Dermis blood vessel endothelial cell (primary cell): ENCODE measurements at places on chromosomes 4 and X. TPM values are rescaled to one million over a fixed set of nuclear protein-coding genes. Genes with fewer than 3 reads are reported as not detected.

Gene GAB3
- total RNA-seq: 12.1 and 14.1 TPM in 2 replicates

Gene LUZP4
- total RNA-seq: not detected in 2 replicates

Gene ITIH6
- total RNA-seq: not detected in 2 replicates

Gene DCAF12L1
- under 0.01 and 0.09 TPM in 2 replicates for total RNA-seq

DNA sequence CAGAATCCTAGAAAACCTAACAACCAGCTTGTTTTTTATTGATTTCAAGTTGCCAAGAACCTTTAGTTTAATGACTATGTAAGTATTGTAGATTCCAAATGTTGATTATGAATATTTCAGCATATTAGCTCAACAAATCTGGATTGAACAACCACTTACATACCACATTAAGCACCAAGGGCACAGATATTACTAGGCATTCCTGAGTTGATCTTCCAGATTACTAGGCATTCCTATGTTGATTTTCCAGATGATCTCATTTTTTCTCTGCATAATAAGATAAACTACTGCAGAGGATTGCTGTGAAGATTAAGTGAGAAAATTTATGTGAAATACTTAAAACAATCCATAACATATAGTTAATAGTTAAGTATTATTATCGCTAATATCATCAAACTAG lies 17.4 kb upstream of the DCAF8L1 start:
- DNase-seq: no peak

GRCh38 chr4:84583876-84584380 lies 1.0 kb downstream of the CDS1 start:
- no peak for DNase-seq

DNA sequence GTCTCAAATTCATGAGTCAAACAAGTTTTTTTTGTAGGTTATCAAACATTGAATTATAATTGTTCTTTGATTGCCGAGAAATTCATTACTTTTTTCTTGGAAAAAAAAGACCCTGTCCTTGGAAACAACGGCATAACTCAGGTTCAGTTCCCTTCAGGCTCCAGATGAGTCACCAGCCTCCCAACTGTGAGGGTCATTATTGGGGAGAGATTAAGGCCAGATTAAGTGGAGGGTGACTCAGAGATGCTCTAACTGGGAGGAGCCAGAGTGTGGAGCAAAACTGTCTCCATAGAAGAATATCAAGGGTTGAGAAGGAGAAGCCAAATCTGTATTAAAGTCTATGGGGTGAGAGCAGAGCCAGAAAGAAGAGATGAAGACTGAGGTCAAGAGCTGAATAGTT lies 9.6 kb downstream of the ADGRG4 start:
- DNase-seq: peak; percentile 1

GRCh38 chrX:15749642-15750610 lies 11.9 kb downstream of the CA5B start:
- peak; percentile 49 for DNase-seq

DNA sequence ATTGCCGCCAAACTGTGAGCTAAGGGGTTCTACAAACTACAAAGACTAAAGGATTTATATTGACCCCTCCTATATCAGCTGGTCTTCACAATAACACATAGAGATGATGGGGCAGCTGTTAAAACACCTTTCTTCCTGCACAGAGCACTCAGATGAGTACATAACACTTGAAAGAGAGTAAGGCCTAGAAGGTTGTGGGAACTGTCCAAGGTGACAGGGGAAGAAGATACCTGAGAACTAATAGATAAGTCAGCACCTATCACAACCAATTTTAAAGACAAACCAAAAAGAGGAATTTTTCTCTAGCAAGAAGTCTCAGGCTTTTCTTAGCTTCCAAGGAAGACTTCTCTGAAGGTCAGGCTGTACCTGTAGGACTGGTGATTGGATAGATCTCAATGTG lies 19.1 kb upstream of the CXCL6 start:
- DNase-seq: peak; percentile 25

GRCh38 chr4:152165146-152165545 lies 370.7 kb downstream of the FBXW7 start:
- peak; percentile 61 for DNase-seq

DNA sequence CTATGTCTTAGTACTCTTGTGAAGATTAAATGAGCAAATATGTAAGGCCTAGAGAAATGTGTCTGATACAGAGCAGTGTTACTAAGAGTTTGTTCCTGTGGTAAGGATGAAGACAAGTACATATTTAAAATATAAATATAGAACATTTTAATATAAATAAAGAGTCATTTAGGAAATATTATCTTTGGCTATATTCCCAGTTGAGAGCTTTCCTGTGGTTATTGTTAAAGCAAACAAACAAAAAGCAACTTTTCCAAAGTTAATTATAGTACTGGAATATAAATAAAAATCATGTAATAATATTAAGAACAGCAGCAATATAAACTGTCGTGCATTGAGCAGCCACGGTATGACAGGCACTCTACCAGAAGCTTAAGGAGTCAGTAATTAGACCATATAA lies 472.5 kb downstream of the INPP4B start:
- peak; percentile 24 for DNase-seq
